ENCODE measurements at places on chromosomes 7 and 10. TPM values are rescaled to one million over a fixed set of nuclear protein-coding genes. Genes with fewer than 3 reads are reported as not detected.

Gene OR2A42
- total RNA-seq: not detected

Gene RUFY2
- total RNA-seq: 9.1 TPM

Gene AOAH
- not detected for total RNA-seq

Gene GARIN1A
- total RNA-seq: 0.45 TPM

Gene MSMB
- not detected for total RNA-seq

Gene MPP7
- total RNA-seq: 0.07 TPM

Gene JCAD
- total RNA-seq: 8.2 TPM

Gene MYL10
- not detected for total RNA-seq

Gene CFAP46
- total RNA-seq: 1.4 TPM

Gene ERVW-1
- total RNA-seq: not detected

Gene RNF32
- total RNA-seq: 1.2 TPM

Gene SPDYE5
- total RNA-seq: not detected

Gene NKX6-2
- 0.27 TPM for total RNA-seq

Gene PRKCQ
- total RNA-seq: 4.0 TPM

Gene PTPRN2
- total RNA-seq: 0.96 TPM

Gene CLDN3
- total RNA-seq: 1.2 TPM

Gene ZNHIT1
- total RNA-seq: 107 TPM

Gene NOD1
- total RNA-seq: 5.7 TPM

Gene DRGX
- 0.09 TPM for total RNA-seq

Gene SPDYE2
- not detected for total RNA-seq

Gene NOLC1
- total RNA-seq: 170 TPM

Gene HKDC1
- 15.2 TPM for total RNA-seq

Gene OPALIN
- total RNA-seq: not detected

Gene UCMA
- total RNA-seq: not detected

Gene CTAGE4
- total RNA-seq: not detected

Gene MEOX2
- total RNA-seq: not detected

Gene RBP3
- not detected for total RNA-seq

Gene SPDYE1
- total RNA-seq: not detected

All from A549 treated with CORT108297 at 1 μM for 4 hours (cell line).